ENCODE measurements at places on chromosomes 4 and X.

DNA sequence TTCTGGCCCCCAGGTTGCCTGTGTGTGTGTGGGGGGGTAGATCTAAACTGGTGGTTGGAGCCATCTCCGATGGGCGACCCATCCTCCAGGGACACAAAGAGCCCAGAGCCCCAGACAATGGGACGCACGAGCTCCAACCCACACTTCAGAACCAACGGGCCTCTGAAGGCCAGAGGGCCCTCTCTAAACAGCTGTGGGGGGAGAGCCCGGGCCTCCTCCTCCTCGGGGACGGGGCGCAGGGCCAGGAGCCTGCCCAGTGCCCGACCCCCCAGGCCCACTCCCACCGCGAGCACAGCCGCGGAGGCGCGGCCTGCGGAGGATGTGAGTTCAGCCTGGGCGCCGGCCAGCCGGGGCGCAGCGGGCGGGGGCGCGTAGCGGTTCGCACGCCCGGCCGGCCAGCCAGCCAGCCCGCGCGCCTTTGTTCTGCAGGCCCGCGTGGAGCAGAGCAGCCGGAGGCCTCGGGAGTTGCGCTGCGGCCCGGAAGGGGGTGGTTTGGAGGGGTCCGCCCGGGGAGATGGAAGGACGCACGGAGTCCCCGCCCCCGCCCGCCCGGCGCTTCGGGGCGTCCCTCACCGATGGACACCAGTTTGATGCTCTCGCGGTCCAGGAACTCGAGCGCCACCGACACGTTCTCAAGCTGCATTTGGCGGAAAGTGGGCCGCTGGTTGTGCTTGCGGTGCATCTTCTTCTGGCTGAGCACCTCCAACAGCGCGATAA lies 4.0 kb downstream of the FLNA start:
- DNase-seq = peak; percentile 36

GRCh38 chr4:94525993-94526728 lies 74.4 kb downstream of the PDLIM5 start:
- DNase-seq = no peak

GRCh38 chr4:9781343-9782135 lies at the start of gene DRD5:
Gene DRD5 (plus strand): TSS chr4:9781634. CDS start chr4:9782030, 396 bp downstream.
- peak; percentile 24 for DNase-seq

DNA sequence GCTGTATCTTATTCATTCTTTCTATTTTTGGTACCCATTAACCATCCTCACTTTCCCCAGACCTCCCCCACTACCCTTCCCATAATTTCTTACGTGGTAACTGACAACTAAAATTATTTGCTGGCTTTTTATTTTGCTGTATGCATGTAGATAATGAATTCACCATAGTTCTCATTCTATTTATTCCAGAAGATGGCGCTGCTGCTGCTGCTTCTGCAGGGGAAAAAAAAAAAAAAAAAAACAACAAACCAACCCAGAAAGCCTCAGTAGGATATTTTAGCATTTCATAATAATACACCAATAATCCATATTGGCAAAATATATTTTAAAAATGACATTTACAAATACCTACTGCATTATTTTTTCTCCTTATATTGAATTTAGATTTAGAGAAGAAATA lies 416.6 kb upstream of the MAGEB18 start:
- peak; percentile 17 for DNase-seq

- no peak for DNase-seq
These were observed 103.6 kb downstream of the EMCN start for GRCh38 chr4:100414016-100414790.

DNA sequence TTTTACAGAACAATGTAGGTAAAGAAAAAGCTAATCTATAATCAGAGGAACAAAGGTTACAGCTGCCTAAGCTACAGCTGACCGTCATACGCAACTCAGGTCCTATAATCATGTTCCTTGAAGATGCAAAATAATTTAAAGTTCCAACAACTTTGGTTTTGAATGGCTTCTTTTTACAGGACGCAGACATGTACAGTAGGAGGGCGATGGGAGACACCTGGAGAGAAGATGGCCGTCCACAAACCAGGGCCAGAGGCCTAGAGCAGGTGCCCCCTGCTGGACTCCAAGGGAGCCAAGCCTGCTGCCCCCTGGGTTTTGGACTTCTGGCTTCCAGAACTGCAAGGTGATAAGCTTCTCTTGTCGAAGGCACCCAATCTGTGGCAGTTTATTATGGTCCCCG lies 10.6 kb downstream of the HGFAC start:
- no peak for DNase-seq

GRCh38 chr4:12724510-12724909 lies 759.6 kb downstream of the RAB28 start:
- peak; percentile 53 for DNase-seq

DNA sequence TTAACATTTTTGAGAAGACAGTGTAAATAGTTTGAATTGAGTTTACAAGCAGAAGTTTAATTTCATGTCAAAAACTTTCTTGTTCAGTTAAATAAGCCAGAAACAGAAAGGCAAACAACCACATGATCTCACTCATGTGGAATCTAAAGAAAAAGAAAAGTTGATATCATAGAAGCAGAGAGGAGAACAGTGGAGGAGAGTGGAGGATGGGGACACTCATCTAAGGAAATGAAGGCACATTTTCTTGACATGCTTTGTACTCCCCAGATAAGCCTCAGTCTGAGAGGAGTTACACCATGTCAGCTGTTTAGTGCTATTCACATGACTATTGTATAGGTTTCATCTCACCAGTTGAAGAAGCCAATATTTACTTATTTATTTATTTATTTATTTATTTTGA lies 13.5 kb downstream of the SNCA start:
- peak; percentile 64 for DNase-seq

- no peak for DNase-seq
These were observed 75.4 kb downstream of the IRF2 start for GRCh38 chr4:184398741-184399511.

DNA sequence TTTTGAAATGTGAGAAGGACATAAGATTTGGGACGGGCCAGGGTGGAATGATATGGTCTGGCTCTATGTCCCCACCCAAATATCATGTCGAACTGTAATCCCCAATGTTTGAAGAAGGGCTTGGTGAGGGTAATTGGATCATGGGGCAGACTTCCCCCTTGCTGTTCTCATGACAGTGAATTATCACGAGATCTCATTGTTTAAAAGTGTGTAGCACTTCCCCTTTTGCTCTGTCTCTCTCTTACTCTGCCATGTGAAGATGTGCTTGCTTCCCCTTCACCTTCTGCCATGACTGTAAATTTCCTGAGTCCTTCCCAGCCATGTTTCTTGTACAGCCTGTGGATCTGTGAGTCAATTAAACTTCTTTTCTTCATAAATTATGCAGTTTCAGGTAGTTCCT lies 17.5 kb downstream of the MTMR8 start:
- peak; percentile 26 for DNase-seq

GRCh38 chrX:122475306-122475705 lies 708.8 kb upstream of the GRIA3 start:
- no peak for DNase-seq

- DNase-seq = peak; percentile 72
These were observed 1.1 kb downstream of the TAFAZZIN start for GRCh38 chrX:154412468-154412867.

DNA sequence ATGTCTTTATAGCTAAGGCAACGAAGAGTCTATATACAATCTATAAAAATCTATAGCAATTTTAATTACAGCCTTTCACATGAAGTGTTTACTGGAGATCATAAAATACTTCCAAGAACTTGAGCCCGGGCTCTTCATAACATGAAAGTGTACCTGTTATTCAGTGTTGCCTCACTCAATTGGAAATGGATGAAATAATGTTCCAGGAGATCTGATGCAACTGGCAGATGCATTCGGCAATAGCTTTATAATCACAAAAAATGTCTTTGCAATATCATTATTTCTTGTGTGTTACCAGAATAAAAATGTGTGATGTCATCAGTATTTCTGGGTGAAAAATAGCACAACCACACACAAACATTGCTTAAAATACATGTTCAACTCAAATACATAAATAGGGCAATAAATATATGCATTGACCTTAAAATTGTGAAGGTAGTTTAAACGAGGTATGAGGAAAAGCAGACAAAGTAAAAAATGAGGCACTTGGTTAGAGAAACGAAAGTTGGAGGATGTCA lies 1266.8 kb upstream of the PCDH7 start:
- DNase-seq = no peak

GRCh38 chr4:60709061-60709460 lies 491.1 kb upstream of the ADGRL3 start:
- no peak for DNase-seq

DNA sequence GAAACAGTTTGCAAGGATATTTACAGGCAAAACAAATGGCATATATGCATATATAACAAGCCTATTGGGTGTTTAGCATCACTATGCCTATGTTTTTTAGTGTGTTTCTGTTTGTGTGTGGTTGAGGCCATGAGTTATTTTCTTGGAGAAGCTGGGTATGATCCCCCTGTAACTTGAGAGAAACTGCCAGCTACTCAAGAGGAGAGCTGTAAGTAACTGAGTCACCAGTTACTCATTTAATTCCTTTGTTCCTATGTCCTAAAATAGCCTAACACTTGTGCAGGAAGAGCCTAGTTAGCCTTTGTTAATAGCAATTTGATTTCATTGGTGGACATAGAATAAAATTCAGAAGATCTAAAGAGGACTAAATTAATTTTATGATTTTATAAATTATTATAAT lies 79.1 kb downstream of the PWWP3B start:
- no peak for DNase-seq

DNA sequence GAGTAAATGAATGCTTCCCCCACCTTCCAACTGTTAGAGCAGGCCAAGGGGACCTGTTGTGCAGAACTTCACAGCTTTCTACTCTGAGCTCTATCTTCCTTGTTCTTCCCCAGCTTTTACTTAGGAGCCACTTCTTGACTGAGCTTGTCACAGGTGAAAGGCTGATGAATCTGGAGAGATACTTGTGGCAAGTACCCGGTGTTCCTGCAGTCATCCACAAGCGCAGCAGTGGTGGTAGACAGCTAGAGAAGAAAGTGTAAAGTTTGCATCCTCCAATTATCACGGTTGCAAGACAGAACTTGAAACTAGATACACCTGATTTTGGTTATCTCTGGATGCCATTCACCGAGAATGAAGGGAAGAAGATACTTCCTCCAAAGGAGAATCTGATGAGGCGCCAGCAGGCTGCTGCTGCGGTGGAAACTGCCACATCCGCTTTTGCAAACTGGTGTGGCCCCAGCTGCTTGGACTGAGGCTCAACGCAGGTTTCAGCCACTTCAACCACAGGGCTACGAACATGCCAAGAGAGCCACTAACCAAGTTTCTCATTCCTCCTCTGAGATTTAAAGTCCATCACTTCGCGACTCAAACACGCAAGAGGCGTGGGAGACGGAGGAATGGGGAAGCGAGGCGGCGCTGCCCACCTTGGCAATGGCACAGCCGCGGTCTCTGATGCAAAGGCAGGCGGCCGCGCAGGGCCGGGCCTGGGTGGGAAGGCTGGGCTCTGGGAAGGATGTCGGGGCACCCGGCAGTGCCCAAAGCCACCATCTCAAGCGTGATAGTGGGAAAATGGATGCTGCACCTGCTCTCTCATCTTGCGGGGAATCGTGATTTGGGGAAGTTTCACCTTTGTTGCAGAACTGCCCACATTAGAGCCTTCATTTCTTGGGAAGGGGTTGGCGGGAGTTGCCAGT lies 1.3 kb upstream of the FHIP1A start:
- peak; percentile 81 for DNase-seq

DNA sequence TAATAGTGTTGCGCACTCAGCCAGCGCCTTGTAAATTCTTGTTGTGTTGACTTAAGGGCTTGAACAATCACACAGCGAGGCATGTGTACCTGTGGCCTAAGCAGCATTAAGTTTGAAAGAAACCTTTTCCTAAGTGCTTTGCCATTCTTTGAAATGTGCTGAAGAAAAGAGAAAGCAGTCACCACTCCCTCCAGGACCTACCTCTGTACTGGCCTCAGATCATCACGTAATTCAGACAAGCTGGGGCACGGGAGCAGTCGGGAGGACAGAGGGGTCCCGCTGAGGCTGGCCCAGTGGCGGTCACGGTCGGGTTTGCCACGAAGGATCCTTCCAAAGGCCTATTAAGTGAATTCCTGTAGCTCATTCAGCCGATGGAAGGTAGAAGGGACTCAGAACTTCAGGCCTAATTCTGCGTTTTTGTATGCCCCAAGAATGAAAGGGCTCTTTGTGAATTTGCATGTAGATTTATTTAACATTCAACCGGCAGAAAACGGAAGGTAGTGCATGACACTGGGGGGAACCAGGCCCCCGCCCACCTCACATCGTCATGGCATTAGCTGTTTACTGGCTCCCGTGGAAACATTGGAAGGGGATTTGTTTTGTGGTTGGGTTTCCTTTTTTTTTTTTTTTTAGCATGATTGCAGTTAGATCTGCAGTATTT lies 106.3 kb downstream of the TRAPPC11 start:
- peak; percentile 33 for DNase-seq

- no peak for DNase-seq
These were observed 427.4 kb upstream of the DIPK2B start for GRCh38 chrX:45628041-45628440.

GRCh38 chrX:9465380-9466123 lies 694 bp downstream of the TBL1X start:
- peak; percentile 32 for DNase-seq

DNA sequence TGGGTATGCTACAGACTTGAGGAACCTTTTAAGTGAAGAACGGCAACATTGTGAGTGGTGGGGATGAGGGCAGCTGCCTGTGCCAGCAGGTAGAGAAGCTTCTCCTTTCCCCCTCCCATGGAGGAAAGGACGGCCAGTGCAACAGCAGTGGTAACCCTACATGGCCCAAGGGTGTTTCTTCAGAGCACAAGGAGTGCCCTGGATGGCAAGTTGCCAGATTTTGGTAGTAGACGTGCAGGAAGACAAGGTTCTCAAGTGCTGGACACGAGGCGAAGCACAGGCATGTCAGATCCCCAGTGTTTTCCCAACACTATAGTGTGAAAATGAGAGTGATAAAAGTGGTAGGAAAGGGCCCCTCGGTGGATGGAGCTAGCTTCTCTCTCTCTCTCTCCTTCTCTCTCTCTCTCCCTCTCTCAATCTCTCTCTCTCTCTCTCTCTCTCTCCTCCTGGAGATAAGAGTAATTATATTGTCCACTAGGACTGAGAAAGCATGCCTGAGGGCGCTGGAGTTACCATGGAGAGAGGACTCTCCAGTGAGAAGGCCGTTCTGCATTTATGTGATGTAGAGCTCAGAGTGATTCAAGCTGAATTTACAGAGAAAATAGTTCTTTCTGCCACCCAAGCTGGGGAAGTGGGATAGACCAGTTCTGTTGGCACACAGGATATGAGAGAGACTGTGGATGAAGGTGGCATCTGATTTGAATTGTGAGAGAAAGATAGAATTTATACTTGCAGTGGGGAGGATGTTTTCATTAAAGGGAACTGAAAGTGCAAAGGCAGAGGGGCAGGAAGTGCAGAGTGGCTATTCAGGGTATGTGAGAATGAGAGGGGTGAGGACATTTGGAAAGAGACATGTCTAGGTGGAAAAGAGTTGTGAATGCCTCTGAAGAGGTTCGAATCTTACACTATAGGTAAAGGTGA lies 25.7 kb upstream of the TRPC3 start:
- DNase-seq = no peak
